ENCODE measurements at places on chromosomes 4 and X.

DNA sequence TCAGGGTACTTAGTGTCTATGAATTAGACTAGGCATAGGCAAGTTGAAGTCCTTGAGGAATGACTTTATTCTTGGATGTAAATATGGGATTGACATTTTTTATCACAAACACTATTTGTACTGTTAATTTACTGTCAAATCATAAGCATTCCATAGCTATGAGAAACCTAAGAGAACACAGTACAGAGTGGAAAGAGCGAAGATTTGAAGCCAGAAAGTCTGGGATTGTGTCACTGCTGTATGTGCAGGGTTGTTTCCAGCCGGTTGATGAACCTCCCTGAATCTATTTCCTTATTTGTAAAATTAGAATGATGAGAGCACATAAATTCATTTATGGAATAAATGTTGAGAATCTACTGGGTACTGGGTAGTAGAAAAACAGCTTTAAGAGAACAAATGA is 14.4 kb upstream of the KLHL5 start:
- DNase-seq = no peak

DNA sequence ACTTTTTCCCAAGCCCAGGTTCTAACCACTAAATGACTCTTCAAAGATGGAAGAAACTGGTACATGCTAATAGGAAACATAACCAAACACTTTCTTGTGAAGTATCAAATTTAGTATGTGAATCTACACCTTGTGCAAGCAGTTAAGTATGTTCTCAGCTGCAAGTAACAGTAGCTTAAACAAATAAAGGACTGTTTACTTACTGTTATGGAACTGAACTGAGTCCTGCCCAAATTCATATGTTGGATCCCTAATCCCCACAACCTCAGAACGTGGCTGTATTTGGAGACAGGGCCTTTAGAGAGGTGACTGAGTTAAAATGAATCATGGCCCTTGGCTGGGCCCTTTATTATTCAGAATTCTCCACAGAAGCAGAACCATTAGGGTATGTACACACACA is 178.7 kb downstream of the KDR start:
- no peak for DNase-seq

GRCh38 chrX:74911494-74911893 is 13.8 kb downstream of the NEXMIF start:
- DNase-seq = no peak

DNA sequence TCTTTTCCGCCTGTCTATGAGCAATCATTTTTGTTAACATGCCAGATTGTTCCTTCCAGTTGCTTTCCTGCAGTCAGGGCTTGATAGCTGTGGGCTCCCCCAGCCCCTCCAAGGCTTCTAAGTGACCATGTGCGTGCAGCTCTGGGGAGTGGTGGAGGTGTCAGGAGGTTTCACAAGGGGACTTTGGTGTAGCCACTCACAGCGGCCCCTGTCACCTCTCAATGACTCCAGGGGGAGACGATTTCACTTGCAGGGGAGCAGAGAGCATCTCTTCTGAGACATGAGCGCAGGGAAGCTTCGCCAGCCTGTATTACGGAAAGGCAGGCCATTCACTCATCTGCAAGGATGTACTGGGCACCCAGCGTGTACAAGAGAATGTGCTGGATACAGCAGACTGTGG is 3.1 kb upstream of the GPR78 start:
- DNase-seq = no peak

- DNase-seq = no peak
These were observed 34.1 kb downstream of the PRKG2 start for GRCh38 chr4:81180916-81181315.

Measured in CD4-positive, alpha-beta T cell treated with Interleukin-6 for 4 hours (primary cell).